Ecto neural progenitor cell (in vitro differentiated cells): ENCODE measurements at places on chromosomes 16 and 17.

DNA sequence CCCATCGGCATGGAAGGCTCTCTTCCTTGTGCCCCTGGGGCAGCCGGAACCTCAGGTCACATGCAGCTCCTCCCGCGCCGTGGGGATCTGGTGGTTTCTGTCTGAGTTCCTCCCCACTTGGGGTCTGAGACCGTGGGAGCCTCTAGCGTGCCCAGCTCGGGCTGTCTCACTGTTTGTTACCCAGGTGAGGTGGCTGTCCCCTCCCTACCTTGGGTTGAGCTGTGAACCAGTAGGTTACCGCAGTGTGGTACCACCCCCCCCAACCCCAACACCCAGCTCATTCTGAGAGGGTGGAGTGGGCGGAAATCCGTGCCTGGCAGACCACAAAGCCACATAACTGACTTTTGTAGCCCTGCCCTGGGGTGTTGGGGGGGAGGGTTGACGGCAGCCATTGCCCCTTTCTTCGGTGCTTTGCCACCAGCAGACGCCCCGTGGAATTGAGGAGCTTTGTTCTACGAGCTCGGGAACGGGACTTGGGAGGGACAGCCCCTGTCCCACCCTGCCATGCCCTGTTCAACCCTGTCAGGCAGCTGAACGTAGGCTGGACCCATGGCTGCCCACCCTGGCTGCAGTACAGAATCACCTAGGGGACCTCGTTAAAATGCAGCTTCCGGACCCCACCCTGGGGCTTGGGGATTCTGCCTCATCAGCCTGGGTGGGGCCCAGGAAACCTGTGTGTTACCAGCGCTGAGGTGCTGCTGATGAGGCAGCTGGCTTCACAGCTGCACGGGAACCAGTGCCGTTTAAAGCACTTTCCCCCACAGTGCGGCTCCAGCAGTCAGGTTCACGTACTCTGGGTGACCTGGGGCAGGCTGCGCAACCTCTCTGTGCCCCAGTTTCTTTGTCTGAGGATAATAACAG lies 18.5 kb downstream of the RAP1GAP2 start:
- no peak for DNase-seq

GRCh38 chr17:45087504-45087975 lies 26.4 kb downstream of the NMT1 start:
- DNase-seq = no peak

- DNase-seq = no peak
Observed at GRCh38 chr17:35235917-35236316, 7.0 kb upstream of the SLFN5 start.

GRCh38 chr17:44389281-44389680 lies at the start of gene ITGA2B:
ITGA2B (minus strand) TSS chr17:44389649; CDS start chr17:44389473, 176 bp downstream.
- no peak for DNase-seq

DNA sequence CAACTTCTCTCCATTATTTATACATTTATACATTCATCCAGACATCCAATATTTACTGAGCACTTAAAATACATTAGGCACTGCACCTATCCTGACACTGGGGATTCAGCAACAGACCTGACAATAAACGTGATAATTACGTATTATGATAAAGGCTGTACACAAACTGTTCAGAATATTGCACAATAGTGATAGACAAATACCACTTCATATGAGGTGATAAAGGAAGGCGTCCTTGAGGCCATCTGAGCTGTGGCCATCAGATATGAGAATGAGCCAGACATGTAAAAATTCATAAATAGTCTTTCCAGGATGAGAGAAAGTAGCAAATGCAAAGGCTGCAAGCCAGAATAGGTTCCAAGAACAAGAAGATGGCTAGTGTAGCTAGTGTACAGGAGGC lies 8.6 kb downstream of the USP32 start:
- no peak for DNase-seq

DNA sequence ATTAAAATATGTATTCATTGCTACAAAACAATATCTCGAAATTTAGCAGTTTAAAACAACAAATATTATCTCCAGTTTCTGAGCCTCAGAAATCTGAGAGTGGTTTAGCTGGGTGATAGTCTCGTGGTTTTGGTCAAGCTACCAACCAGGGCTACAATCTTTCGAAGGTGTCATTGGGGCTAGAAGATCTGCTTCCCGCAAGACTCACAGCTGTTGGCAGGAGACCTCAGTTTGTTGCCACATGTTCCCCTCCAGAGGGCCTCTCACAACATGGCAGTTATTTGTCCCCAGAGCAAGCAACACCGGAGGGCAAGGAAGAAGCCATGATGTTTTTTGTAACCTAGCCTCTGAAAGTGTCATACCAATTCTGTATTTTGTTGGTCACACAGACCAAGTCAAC lies 12.0 kb upstream of the BCAS3 start:
- DNase-seq = no peak

GRCh38 chr17:5331506-5331905 lies 49.4 kb downstream of the RABEP1 start:
- no peak for DNase-seq

- no peak for DNase-seq
Observed at GRCh38 chr17:52148288-52148968, 10.1 kb downstream of the CA10 start.

DNA sequence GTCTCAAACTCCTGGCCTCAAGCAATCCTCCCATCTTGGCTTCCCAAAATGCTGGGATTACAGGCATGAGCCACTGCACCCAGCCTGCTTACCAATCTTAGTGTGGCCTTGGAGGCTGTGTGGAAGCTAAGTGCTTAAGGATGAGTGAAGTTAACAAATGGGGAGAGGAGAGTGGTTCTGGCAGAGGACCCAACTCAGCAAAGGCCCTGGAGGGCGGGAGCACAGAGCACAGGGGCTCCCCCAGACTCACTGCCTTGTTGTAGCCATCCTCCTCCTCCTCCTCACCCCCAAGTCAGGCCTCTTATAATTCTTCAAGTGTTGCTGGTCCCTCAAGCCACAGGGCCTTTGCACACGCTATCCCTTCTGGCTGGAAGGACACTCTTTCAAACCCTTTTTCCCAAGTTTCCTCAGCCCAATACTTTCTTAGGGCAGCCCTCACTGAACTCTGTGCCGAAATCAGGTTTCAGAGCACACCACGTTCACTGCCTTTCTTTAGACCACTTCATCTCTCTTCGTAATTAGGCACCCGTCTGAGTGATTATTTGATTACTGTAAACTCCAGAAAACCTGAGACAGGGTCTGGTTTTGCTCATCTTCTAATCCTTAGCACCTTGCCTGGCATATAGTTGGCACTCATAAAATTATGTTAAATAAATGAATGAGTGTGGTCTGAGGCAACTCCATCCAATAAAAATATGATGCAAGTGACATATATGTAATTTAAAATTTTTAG lies 23.4 kb downstream of the NGFR start:
- DNase-seq = no peak

GRCh38 chr17:48571024-48571818 lies 6.9 kb downstream of the HOXB4 start:
- no peak for DNase-seq

DNA sequence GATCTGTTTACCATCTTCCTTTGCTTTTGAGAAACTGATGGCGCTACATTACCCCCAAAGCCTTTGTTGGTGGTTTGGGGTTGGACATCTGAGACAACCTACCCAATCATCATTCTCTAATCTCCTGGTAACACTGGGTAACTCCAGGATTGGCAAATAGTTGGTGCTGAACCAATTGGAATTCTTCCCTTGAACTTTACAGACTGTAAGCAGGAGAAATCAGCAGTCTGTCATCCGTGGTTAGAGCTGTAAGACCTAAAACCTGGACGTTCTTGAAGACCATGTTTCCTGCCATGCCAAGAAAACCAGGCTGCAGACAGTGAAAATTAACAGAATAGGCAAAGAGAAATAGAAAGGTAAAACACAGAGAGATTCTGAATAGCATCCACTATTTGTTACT lies 398.8 kb upstream of the SALL1 start:
- no peak for DNase-seq

GRCh38 chr16:22314661-22315626 lies 17.7 kb downstream of the POLR3E start:
- peak; percentile 47 for DNase-seq

GRCh38 chr16:64150193-64150592 lies 971.7 kb downstream of the CDH11 start:
- no peak for DNase-seq

GRCh38 chr17:73261617-73261951 lies at the start of gene CPSF4L:
CPSF4L (minus strand) TSS chr17:73261880; CDS start chr17:73261818, 62 bp downstream.
- DNase-seq = no peak

DNA sequence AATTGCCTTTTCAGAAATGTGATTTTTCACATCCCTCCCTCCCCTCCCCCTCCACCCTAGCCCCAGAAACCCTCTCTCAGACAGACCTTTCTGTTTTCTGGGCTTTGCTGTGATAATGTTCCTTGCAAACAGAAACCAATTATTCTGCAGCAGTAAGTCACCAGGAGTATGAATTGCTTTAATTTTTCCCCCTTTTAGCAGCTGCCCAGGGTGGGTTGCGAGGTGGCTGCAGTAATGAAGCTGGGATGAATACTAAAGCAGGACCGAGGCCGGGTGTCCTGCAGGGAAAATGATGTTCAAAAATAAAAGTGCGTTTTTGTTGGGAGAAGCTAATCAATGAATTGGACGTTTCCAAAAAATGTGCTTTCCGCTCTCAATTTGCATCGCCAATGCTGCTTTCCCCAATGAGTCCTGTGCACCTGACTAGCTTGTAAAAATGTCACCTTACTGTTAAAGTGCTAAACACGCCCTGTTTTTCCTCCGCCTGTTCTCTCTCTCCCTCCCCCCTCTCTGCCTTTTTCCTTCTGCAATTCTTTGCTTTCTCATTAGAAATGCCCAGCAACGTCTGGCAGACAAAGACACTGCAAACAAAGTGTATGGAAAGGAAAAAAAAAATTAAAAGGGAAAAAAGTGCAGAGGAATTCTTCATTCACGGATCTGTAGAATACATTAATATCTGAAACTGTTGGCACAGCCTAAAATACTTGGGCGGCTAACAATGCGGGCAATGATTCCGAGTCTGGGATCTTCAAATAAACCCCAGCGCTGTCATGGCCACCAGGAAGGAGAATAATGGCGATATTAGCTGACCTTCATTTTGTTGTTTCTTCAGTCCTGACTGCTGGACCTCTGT lies 244.1 kb downstream of the STX8 start:
- DNase-seq = no peak

DNA sequence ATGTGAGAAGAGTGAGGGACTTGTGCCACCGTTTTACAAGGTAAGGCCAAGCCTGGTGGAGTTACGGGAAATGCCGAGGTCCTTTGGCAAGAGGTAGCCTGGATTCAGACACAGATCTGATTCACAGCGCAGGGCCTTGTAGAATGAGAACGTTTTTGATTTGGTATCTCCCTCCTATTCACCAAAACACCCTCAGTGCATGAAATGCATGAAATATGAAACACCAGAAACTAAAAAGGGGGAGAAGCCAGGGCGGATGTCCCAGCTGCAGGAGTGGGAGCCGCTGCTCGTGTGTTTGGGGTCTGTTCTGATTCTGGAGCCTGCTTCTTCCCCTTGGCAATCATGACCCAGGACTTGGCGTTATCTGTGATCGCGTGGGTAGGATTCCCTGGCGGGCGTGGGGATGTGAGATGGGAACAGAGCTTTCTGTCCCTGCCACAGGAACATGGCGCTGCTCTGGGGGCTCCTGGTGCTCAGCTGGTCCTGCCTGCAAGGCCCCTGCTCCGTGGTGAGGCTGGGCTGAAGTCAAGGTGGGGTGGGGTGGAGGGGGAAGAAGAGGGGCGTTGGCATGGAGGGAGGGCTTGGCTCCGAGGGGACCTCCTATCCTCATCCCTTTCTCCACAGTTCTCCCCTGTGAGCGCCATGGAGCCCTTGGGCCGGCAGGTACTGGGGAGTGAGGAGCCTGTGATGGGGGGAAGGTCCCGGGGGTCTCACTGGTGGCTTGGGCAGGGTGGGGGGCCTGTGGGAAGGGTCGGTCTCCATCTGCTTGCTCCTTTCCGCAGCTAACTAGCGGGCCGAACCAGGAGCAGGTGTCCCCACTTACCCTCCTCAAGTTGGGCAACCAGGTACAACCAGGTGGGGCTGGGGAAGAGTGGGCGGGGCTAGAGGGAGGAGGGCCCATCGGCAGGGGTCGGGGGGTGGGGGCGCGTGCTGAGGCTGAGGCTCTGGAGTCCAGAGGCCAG lies 2.2 kb downstream of the SERPINF2 start:
- no peak for DNase-seq

- DNase-seq = no peak
Observed at GRCh38 chr16:1119766-1120576, 23.9 kb upstream of the C1QTNF8 start.

- no peak for DNase-seq
Observed at GRCh38 chr17:28285965-28286364, 33.0 kb upstream of the TMEM97 start.

DNA sequence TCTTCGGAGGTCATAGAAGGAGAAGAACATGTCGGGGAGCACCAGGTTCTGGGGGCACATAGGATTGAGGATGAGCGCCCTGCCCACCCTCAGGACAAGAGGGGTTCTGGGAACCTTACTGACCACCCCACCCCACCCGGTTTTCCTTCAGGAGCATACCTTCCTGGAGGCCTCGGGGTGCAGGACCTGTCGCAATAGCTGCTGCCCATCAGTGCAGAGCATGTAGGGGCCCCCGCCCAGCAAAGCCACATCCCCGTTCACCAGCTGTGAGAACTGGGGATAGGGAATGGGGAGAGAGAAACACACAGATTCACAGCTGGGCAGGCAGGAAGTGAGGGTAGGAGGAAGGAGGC lies 2.1 kb downstream of the ESRP2 start:
- DNase-seq = no peak

DNA sequence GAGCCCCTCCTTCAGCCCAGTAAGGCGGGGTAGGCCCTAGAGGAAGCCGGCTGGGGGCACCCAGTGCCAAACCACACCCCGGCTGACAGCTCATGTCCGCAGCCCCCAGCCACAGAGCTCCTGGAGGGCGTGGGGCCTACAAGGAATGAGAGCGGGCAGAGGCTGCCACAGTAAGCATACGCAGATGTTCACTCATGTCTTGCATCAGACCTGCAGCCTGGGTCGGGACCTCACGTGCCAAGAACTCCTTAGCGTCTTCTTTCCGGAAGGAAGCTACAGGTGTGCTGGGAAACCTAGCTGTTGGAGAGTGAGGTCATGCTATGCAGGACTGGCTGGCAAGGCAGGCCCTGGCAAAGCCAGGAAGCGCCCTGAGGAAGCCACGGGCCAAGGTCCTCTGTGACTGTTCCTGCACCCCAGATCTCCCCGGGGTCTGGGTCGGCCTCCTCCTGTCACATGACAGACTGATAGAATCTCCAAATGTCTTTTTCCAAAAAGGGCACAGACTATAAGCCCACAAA lies 1.6 kb downstream of the ZNF598 start:
- no peak for DNase-seq

DNA sequence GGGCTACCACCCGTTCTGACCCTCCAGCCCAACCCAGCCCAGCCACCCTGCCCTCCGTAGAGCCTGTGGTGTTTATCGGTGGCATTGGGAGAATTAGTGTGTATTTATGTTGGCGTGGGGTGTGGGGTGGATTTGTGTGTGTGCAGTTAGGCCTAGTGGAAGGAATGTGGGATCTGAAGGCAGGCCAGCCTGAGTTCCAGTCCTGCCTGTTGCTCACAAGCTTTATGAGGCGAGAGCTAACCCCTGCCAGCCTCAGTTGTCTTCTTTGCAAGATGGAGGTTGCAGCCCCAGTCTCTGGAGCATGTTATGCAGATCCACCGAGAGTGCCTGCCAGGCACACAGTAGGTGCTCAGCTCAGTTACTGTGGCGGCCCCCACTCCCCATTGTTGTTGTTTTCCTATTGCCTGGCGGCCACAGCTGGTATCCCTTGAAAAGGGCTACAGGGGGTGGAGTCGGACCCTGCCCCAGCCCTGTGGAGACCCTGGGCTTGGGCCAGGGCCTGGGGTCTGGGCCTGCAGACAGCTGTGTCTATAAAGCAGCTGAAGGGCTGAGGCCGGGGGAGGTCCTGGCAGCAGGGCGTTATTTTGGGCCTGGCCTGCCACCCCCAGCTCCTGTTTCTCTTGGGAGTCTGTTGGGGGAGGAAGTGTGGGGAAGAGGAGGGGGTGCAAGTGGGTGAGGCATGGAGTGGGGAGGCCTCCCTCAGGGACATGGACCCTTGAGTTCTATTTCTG lies 5.1 kb downstream of the ERBB2 start:
- DNase-seq = no peak
